ENCODE measurements at places on chromosomes 5 and 9. TPM values are rescaled to one million over a fixed set of nuclear protein-coding genes. Genes with fewer than 3 reads are reported as not detected.

C9 gene
- not detected for total RNA-seq

F2RL2 gene
- total RNA-seq: 0.25 TPM

ZNF483 gene
- total RNA-seq: 10.0 TPM

SLC6A18 gene
- total RNA-seq: not detected

- peak; percentile 77 for DNase-seq
Observed at GRCh38 chr9:72526901-72527800, 5.7 kb downstream of the TMC1 start.

DNA sequence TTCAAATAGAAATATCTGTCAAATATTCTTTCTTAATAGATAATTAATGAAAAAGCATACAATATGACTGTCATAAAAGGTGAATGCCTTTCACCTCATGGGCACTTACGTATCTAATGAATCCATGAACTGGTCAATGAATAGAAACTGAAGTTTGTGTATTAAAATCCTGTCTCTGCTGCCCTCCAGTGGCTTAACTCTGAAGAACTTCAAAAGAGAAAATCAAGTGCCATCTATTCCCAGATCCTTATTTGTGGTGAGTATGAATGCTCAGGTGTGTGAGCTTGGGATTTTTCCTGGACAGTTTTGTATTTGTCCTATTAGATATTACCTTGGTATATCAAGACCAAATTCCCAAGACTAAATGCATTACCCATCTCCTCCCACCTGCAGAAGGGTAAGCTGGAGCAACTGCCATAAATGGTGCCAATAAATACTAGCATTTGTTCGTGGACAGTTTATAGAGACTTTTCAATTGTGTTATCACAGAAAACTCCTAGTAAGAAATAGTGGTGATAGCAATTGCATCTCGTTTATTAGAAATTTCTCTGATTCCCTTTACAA is 44.0 kb upstream of the SVEP1 start:
- DNase-seq: no peak

GRCh38 chr5:136518174-136518573 is 152.8 kb upstream of the TRPC7 start:
- no peak for DNase-seq

DNA sequence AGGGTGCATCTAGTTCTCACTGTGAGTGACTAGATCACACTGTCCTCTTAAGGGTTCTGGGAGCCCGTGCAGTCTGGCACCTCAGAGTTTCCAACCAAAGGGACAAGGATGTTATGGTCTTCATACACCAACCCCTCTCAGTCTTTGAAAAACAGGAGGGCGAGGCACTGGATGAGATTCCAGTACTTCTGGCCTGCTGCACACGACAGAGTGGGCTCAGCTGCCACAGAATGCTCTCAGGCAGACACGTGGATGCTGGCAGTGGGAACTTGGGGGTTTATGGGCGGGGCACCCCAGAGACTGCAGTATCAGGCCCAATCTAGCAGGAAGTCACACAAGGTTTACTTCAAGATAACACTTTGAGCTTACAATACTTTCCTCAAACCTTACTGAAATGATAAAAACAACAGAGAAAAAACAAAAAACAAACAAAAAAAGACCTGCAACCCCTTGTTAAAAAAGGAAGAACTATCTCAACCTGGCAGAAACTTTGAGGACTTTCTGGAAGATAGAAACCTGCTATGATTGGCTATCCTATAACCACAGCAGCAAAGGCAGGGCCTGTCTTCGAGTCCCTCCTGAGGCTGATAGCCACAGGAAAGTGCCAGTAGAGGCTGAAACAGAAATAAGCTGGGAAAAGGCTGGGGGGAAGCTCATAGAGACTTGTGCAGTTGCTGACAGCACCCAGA is 28.3 kb upstream of the TGFBR1 start:
- DNase-seq: peak; percentile 88

DNA sequence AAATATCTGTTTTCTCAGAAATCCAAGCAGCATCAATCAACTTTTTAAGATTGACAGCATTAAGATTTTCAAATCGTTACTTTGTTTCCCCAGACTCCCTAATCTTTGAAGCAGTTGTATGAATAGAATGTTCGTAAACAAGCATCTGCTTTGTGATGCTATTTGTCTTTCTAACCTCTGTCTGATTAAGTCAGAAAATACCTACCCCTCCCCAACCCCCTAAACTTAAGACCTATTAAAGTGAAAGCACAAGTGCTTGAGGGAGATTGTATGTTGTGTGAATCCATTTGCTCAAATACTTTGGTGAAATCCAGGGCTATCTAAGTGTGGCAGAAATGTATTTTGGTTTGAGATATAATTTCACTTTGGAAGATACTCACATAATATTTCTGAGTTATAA is 47.9 kb upstream of the C5orf47 start:
- no peak for DNase-seq

- peak; percentile 87 for DNase-seq
Observed at GRCh38 chr9:34989946-34990635, 546 bp downstream of the DNAJB5 start.

GRCh38 chr5:10633271-10634049 is 69.6 kb downstream of the ANKRD33B start:
- peak; percentile 88 for DNase-seq

DNA sequence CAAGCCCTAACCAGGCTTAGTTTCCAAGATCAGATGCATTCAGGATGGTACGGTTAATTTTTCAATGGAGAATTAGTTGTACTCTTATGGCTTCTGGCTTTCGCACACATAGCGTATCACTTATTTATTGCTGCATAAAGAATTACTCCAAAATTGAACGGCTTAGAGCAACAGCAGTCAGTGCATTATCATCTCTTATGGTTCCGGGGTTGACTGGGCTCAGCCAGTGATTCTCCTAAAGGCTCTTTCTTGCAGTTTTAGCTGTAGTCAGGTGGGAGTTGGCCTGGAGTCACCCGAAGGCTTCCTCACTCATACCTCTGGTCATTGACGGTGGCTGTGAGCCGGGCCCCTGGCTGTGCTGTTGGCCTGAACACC is 595 bp upstream of the GRHPR start:
- no peak for DNase-seq

- no peak for DNase-seq
Observed at GRCh38 chr9:36218411-36218901, 27.7 kb downstream of the CLTA start.

Data from spleen (tissue), 13 donors.